ENCODE measurements at places on chromosomes 3 and 15.
A peak's percentile ranks its signal among the peaks of the same experiment; 100 is the strongest.

- no peak for DNase-seq
Observed at GRCh38 chr3:118863731-118864322, 170.8 kb downstream of the IGSF11 start.

DNA sequence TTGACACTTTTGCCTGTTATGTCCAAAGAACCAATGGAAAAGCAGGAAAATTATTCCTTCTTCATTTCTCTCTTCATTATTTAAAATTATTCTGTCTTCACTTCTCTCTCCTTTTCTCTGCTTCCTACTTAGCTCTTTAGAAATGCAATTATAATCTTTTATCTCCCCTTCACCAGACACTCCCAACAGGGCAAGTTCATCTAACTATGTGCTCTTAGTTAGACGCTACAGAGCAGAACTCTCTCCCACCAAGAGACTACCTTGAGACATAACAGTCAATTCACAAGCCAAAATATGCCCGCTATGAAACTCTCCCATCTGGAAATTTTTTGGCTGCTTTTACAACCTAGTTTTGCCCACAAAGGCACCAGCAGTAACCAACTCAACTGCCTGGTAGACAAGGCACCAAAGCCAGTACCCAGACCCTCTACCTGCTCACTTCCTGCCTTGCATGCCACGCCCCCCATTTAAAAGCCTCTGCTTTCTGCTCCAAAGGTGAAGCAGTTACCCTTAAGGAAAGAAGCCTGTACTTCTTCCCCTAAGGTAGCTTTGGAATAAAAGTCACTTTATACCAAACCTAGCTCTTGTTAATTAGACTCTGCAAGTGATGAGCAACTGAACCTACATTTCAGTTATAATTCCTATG is 28.1 kb downstream of the CCRL2 start:
- no peak for DNase-seq

- DNase-seq, result no peak
Observed at GRCh38 chr3:71854706-71855105, 69.8 kb upstream of the PROK2 start.

- DNase-seq, result no peak
Observed at GRCh38 chr3:166360720-166361119, 523.5 kb upstream of the BCHE start.

DNA sequence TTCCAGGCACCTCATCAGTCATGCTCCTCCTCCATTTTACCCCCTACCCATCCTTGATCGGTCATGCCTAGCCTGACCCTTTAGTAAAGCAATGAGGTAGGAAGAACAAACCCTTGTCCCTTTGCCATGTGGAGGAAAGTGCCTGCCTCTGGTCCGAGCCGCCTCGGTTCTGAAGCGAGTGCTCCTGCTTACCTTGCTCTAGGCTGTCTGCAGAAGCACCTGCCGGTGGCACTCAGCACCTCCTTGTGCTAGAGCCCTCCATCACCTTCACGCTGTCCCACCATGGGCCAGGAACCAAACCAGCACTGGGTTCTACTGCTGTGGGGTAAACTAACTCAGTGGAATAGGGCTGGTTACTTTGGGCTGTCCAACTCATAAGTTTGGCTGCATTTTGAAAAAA is 52.6 kb downstream of the CAPN3 start:
- no peak for DNase-seq

DNA sequence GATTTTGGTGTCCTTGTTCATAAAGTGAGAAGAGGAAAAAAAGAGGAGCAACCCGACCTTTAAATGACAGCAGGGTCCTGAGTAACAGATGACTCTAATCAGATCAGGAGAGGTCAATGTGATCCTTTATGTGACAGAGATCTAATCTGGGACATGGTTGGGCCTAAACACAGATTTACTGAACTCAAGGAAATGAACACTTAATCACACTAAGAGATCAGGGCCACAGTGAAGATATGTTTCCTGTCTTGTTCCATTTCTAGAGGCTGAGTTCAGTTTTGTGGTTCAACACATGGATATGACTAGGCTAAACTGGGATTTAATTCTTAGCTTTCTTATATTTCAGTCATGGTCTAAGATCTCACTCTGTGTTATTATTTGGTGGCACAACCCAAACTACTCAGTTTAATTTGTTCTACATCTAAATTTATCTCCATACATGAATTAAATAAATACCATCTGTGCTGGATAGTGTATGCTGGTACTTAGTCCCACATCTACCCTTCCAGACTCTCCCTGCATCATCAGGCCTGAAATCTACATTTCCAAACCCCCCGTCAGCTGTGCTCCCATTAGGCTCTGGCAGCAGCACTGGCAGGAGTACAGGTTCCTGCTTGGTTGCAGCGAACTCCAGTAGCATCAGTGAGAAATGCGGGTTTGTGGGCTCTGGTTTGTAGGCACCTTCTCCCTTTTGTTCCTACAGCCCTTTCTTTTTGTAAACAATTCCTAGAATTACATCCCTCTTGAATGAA is 22.6 kb downstream of the SFMBT1 start:
- DNase-seq, result no peak

GRCh38 chr3:16277471-16277870 is 12.5 kb downstream of the OXNAD1 start:
- no peak for DNase-seq

- no peak for DNase-seq
Observed at GRCh38 chr3:10137178-10137577, 4.4 kb upstream of the VHL start.

GRCh38 chr3:112416391-112417212 is 82.7 kb downstream of the BTLA start:
- no peak for DNase-seq

DNA sequence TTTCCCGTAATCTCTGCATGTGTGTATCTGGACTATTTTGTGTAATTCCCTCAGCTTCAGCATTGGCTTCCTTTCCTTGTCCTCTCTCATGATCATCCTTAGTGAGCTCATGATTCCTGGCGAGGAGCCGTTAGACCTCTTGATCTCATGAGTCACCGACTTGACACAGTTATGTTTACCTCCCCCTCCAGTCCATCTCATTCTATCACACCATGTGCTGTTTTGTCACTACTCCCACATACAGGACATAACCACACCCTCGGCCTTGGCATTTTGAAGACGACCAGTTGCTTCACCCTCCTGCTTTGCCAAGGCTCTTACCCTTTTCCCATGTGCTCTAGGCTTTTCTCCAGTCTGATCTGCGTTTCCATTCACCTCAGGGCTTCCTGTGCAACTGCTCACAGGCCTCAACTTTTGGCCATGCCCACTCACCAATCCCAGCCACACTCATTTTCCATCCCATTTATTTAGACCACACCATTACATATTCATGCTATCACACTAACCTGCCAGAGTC is 41.5 kb downstream of the CP start:
- DNase-seq, result peak; percentile 96

- DNase-seq, result no peak
Observed at GRCh38 chr15:64894395-64895056, 17.2 kb upstream of the ANKDD1A start.

DNA sequence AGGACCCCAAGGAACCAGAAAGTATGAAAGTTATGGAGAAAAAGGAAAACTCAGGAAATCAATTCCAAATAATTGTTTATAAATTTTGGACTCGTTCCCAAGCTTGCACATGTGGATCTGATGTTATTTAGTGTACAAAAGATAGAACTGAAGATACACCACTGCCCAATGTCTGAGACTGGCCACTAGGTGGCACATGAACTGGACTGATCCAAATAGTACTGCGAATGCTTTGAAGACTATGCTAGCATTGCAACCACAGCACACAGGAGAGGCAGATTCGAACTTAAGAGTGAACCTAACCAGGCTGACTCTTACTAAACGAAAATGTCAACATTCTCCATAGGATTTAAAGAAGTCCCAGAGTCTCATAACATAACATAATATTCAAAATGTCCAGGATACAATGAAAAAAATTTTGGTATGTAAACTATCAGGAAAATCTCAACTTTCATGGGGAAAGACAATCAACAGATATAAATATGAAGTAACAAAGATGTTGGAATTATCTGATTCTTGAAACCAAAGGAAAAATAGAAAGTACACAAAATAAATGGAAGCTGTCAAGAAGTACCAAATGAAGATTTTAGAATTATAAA is 596.7 kb downstream of the FGF12 start:
- no peak for DNase-seq

GRCh38 chr3:194880940-194881925 is 195.6 kb downstream of the FAM43A start:
- DNase-seq, result no peak

GRCh38 chr3:95334461-95334860 is 1271.6 kb downstream of the NSUN3 start:
- no peak for DNase-seq

GRCh38 chr3:13515786-13516759 is 32.9 kb upstream of the FBLN2 start:
- DNase-seq, result no peak

- DNase-seq, result no peak
Observed at GRCh38 chr3:139227827-139228226, 116.0 kb upstream of the MRPS22 start.

- DNase-seq, result no peak
Observed at GRCh38 chr15:70566047-70566835, 197.1 kb downstream of the UACA start.

GRCh38 chr3:42130329-42131070 is 39.3 kb downstream of the TRAK1 start:
- no peak for DNase-seq

DNA sequence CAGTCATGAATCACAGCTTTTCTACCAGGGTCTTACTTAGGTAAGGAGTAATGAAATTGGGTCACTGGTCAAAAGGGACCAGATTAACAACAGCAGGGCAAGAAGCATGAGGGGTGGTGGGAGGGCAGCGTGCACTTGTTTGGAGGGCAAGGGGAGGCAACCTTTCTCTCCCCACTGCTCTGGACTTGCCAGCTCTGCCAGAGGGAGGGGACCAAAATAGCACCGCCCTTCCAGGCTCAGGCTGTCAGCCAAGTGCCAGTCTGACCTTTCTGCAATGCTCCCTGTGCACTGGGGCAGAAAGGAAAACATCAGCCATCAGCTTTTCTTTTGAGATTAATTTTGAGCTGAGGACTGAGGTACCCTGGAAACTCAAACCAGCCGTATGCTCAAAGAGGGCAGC is 4.5 kb upstream of the ULK3 start:
- DNase-seq, result no peak

- DNase-seq, result no peak
Observed at GRCh38 chr3:121863801-121864200, 28.8 kb downstream of the EAF2 start.

DNA sequence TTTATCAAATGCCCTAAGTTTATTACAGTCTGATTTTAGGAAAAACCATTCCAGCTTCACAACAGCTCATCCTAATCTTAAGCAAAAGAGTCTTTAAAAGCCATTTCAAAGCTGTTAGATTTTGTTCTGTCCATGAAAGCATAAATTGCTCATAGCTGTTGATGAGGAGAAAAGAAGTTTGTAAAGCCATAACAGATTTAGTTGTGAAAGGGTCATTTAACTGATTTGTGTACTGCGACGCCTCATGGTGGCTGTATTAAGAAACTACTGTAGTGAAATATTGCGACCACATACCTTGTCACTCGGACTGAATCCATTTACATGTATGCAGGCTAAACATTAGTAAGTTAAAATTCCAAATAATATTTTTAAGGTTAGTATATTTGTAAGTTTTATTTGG is 20.9 kb downstream of the BBX start:
- no peak for DNase-seq

DNA sequence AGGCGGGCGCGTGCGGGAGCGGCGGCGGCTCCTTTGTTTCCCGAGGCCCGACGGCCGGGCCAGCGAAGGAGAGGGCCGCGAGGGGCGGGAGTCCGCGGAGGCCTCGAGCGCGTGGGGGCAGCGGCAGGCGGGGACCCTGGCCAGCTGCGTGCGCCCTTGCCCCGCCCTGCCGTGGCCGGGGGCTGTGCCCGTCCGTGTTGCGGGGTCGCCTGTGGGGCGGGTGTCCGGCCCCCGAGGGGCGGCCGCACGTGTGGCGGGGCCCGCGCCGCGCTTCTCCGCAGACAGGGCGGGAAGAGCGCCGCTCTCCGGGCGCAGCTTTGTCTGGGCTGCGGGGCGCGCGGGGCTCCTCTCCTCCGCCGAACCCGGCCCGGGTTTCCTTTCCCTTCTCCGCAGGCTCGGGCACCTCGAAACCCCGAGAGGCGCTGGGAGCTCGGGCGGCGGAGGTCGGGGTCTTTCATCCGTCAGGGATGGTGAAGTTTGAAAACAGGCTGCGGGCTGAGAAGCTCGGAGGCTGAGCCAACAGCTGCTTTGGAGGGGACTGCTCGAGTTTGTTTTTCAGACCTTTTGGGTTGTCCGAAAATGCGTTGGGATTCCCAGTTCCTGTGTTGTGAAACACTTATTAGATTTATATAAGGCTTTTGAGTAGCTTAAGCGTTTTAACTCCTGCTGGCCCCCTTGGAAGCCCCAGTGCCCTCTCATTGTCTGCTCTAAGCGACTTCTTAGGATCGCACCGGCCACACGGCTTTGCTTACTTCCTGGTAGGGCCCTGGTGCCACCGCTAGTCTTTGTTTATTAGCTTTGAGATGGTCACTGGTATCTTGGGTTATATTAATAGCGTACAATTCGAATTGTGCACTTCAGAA is 817 bp downstream of the USP3 start:
- DNase-seq, result no peak

- no peak for DNase-seq
Observed at GRCh38 chr3:126419886-126420786, 25.4 kb downstream of the CFAP100 start.

DNA sequence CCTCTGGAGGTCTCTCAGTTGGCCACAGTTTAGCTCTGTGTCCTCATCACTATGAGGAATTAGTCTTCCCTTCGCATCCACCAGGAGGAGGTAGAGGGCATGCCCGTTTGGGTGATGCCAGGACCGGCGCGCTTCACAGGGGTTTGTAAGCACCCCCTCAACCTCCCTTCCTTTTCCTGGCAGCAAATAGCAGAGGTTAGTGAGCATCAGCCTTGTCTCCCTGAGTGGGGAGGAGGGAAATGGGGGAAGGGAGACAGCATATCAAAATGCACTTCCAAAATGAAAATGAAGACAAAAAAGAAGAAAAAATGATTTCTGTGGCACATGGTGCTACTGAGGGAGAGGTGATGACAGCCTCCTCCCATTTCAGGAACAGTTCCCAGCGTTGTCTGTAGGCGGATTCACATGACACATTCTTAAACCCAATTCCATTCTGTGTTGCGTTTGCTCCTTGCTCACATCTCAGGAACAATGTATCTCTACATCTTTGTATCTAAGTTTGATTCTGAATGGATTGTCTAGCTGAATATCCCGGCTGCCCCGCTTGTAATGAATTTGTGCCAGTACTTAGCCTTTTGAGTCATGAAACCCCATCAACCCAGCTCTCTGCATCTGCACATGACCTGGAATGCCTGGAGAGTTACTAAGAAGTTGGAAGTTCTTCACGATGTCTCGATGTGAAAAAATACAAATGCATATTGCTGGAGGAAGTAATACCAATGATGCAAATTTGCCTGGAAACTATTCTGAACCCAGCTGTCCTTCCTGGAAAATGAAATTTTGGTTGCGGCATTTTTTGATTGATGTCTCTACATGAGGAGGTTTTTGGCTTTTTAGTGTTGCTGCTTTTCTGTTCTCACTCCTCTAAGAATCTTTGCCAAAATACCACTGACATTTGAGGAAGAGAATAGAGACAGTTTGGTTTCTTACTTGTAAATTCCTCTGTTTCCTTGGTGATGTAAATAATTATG is 45.2 kb downstream of the TYRO3 start:
- no peak for DNase-seq

Data from AG04450 (cell line).